ENCODE measurements at places on chromosomes 6 and 20.

DNA sequence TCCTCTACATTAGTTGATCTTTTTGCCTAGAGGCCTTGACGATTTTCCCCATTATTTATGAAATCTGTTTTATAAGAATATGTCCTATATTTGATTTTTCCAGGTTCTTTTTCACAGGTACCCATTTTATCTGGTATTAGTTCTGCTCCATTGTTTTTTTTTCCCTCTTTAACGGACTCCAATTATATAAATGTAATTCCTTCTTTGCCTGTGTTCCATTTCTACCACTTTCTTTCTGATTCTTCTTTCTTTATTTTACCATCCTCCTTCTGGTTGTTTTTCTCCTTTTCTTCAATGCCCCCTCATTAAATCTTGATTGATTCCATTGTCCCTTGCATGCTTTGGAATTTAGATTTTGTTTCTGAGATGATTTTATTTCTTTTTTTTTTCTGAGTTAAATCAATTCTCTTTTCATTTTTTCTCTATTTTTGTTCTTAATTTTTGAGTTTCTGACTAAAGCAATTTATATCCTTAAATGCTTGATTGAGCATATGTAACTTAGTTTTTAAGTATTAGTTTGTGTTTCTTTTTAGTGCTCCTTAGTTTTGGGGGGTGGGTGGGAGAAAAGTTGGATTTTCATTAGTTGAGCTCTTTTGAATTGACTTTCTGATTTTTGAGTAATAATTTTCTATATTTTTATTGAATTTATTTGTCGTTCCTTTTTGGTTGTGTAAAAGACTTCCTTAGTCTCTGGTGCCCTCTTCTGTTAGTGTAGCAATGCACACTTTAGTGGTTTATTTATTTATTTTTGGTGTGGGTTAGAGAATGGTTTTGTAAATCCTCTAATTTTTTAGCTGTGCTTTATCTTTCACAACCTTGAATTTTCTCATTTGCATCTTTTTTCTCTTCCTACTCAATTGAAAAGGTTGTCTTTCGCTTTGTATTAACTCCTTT is 140.8 kb downstream of the FARS2 start:
- no peak for DNase-seq

GRCh38 chr6:5208471-5208971 is 52.2 kb downstream of the LYRM4 start:
- no peak for DNase-seq

DNA sequence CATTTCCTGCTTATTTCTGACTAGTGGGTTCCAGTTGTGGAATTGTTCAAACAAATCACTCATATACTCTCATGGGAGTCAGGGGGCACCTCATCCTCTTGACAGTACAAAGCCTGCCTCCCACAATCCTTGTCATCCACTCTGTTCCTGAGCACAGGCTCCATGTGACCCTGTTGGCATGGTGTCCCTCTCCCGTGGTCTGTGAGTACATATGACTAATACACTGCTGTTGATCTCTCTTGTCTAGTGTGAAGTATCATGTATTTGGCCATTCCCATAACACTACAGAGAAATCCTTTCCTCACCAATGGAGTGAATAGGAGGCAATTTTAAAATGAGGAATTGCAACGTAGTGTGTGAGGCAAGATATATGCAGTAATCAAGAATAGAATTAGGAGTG is 185.3 kb downstream of the OGFRL1 start:
- no peak for DNase-seq

- DNase-seq, result no peak
Observed at GRCh38 chr6:150313781-150314180, 55.0 kb upstream of the IYD start.

DNA sequence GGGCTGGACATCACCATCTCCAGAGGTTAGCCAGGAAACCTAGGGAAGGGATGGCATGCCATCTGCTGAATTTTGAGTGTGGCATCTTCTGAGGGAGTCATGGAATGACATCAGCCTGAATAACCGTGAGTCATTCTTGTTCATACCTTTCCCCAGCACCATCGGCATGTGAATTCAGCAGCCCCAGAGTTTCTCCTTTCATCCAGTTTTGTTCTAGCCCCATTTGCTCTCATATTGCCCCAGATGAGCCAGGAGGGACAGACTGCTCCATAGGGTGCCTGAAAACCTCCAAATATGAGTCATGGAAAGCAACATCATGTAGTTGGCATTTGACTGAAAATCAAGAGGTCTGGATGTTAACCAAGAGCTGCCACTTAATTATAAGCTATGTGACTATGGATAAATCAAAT is 219.2 kb upstream of the SGK1 start:
- no peak for DNase-seq

GRCh38 chr20:2314759-2315439 is 19.1 kb downstream of the TGM3 start:
- DNase-seq, result no peak

- no peak for DNase-seq
Observed at GRCh38 chr6:13074415-13075140, 253.8 kb downstream of the TBC1D7 start.

GRCh38 chr6:5956939-5957338 is 49.8 kb downstream of the NRN1 start:
- no peak for DNase-seq

- no peak for DNase-seq
Observed at GRCh38 chr20:51837876-51838420, 35.6 kb upstream of the SALL4 start.

GRCh38 chr20:24407151-24407550 is 62.3 kb upstream of the SYNDIG1 start:
- no peak for DNase-seq

- DNase-seq, result no peak
Observed at GRCh38 chr6:12717356-12717755, 789 bp downstream of the PHACTR1 start.

DNA sequence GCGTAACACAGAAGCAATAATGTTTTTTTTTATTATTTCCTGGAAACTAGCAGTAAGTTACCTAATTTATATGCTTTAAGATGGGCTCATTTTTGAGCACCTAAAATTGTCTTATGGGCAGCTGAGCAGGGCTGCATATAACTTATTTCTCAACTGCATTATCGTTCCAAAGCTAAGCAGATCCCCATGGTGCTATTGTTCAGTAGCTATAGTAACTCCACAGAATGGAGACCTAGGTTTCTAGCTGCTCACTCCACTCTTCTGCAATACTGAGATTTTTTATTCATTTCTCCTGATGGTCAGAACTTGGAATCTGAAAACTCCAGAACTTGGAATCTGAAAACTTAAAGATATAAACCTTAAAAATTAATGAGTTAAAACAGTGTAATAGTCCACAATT is 18.7 kb downstream of the CRISP1 start:
- DNase-seq, result no peak

DNA sequence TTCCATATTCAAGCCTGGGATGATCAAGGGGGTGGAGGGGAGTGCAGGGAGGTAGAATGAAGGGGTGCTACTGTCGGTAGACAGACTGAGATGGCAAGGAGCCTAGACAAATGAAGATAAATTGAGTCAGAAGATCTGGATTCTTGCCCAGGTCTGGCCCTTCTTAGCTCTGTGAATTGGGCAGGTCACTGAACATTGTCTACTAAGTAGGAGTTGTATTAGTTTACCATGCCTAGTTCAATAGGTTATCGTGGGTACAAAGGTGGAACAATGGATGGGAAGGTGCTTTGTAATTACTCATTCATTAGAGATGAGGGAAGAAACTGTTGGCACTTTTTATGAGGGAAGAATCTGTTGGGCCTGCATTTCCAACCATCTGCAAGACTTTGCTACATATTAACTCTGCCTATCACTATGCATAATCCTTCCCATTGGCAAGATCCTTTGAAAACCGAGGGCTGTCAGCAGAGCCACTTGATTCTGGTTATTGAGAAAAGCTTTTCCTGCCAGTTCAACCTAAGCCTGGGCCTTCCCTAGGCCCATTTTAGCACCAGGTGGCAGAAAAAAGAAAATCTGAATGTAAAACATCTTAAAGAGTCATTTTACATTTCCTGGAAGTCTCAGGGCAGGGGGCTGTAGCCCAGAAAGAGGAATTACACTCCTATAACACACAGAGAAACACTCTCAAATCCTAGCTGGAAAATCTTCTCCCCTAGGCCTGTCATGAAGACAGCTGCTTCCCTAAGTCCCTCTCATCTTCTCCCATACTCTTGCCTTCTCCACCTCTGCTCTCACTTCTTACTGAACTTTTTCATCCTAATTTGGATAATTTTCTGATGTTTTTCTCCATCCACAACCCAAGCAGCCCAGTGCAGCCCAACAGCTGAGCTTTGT is 103.5 kb downstream of the CD24 start:
- DNase-seq, result no peak

GRCh38 chr6:40672087-40672486 is 84.9 kb upstream of the LRFN2 start:
- DNase-seq, result no peak

DNA sequence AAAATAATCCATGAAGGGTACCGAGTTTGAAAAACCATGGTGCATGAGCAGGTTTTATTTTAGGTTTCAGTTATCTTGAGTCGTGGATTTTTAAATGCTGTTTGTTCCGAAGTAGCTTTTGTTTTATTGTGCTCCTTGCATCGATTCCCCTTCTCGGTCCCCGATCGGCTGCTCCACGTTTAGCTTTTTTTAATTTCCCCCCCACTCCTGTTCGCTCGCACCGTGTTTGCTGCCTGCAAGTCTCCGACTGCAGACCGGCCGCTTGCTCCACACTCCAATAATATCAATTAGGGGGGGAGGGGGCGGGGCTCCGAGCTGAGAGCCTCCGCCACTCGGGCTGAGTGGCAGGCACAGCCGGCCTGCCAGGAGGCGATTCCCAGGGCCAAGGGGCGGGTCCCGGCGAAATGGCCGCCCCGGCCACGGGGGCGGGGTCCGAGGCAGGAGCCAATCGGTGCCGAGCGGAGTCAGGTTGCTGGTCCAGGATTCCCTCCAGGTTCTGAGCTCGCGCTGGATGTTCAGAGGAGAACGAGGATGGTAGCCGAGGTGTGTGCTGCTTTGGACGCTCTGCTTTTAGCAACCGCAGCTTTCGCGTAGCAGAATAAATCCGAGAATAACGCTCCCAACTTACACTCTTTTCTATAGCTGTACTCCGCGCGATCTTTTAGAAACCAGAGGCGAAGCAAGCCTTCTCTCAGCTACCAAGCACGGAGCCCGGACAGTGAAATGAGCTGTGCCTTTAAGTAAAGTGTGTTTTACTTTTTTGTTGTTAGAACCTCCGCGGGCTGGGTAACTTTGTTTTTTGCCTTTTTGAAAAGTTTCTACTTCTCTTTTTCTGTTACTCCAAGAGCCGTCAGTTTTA is at the start of gene EPHA7:
TSS of gene EPHA7 (minus strand) at position 256 of the 859 bp plus-strand sequence. CDS start at position 38, 218 bp downstream.
- no peak for DNase-seq

- DNase-seq, result no peak
Observed at GRCh38 chr20:51424270-51425117, 118.0 kb downstream of the NFATC2 start.

GRCh38 chr6:79570129-79571029 is 33.1 kb upstream of the LCA5 start:
- DNase-seq, result no peak

- DNase-seq, result no peak
Observed at GRCh38 chr6:168062346-168063289, 16.4 kb downstream of the FRMD1 start.

DNA sequence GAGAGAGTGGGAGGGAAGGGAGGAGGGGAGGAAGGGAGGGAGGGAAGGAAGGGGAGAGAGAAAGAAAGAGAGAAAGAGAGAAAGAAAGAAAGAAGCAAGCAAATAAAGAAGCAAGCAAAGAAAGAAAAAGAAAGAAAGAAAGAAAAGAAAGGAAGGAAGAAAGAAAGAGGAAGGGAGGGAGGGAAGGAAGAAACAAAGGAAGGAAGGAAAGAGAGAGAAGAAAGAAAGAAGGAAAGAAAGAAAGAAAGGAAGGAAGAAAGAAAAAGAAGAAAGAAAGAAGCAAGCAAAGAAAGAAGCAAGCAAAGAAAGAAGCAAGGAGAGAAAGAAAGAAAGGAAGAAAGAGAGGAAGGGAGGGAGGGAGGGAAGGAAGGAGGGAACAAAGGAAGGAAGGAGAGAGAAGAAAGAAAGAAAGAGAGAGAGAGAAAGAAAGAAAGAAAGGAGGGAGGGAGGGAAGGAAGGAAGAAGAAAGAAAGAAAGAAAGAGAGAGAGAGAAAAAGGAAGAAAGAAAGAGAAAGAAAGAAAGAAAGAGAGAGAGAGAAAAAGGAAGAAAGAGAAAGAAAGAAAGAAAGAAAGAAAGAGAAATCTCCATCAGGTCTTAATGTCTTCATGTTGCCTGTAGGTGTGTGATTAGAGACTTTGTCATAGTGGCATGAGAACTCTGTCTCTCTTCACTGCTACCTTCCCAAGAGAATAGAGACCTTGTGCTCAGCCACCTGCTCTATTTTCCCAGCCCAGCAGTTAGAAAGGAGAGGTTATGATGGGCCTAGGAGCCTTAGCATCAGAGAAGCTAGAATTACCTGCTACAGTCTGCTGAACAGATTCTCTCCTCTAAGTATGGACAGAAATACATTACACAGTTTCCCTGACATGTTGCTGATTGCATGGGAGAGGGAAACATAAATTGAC is 5.0 kb downstream of the SEMG1 start:
- no peak for DNase-seq

DNA sequence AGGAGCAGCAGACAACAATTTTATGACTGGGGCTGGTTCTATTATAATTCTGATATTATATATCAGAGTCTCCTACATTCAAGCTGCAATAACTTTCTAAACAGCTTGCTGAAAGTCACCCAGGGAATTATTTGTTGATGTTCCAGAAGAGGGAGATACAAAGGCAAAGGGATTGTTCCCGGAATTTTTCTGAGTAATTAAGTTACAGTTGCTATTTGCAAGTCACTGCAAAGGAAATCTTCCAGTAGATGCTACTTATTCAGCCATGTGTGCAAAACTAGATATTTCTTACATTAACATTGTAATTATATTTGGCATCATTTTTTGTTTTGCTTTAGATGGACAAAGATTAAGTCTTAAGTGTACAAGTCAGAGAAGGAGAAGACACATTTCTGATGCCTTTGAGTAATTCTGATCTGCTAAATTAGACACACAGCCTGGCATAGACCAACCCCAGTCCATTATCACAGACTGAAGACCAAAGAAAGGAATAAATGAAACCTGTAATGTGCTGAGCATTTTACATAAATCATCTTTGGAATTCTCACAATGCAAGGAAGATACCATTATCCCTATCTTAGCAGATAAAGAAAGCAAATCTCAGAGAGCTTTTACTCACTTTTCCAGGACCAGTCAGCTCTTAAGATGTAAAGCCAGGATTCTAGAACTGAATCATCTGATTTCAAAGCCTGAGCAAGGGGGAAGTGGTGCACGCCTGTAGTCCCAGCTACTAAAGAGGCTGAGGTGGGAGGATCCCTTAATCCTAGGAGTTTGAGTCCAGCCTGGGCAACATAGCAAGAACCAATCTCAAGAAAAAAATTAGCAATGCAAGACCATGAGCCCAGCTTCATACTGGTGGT is 62.6 kb upstream of the AKAP12 start:
- no peak for DNase-seq

DNA sequence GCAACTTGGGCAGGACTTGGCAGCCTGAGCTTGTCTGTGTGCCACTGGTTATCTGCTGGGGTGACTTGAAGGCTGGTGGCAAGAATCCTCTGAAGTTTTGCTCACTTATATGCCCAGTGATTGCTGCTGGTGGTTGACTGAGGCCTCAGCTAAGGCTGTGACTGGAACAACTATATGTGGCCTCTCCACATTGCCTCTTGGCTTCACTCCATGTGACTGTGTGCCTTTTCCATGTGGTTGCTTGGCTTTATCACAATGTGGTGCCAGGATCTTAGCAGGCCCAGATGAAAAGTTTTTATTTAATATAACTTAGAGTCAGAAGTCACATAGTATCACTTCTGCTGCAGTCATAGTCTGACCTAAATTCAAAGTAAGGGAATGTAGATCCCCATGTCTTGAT is 104.5 kb downstream of the ADAT2 start:
- DNase-seq, result no peak
